ENCODE measurements at places on chromosomes 16 and 17.

- DNase-seq = no peak
Measured at GRCh38 chr17:80696964-80697363, 152.3 kb downstream of the RPTOR start.

DNA sequence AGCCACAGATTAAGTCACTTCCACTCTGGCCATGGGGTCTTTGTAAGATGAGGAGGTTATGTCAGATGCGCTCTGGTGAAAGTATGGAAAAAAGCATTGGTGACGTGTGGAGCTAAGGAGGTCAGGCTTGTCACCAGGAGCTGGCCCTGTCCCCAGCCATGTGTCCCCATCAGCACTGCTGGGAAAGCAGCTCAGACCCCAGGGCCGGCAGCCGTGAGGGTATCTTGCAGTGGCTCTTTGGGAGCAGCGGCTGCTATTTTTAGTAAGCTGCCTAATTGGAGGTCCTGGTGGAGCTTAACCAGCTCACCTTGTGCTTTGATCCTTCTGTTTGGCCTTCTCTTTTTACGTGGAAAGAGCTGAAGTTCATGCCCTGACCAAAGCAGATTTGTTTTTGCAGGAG is 60.9 kb downstream of the MPRIP start:
- DNase-seq = no peak

- DNase-seq = no peak
Measured at GRCh38 chr17:55986817-55987216, 166.5 kb upstream of the ANKFN1 start.

GRCh38 chr16:15769239-15769638 is 87.6 kb downstream of the MYH11 start:
- DNase-seq = no peak

- DNase-seq = peak; percentile 14
Measured at GRCh38 chr16:66278604-66279262, 87.8 kb upstream of the CDH5 start.

GRCh38 chr16:89142474-89143195 is 28.9 kb upstream of the CDH15 start:
- DNase-seq = no peak

DNA sequence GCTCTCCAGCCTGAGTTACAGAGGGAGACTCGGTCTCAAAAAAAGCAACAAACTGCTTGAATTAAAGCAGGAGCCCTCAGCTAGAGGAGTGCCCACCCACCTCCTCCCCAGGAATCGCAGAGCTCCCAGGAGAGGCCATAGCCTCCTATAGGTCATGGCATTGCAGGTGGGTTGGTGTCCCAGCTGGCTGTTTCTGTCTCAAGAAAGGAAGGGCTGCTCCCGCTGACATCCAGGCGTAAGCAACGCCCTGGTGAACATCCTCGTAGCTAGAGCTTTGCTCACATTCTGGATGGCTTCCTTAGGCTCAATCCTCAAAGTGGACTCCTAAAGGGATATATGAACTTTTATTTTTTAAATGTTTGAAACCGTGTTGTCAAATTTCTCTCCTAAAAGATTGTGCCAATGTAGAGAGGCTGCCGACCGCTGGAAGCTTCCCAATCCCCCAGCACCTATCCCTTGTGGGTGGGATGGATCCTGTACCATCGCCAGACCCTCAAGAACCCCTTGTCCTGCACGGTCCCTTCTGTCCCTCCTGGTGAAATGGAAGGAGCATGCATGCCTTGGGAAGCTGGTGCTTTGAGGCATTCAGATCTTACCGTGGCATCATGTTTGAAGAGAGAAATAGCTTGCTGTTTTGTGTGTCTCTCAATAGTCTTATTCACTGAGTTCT is 5.9 kb downstream of the NLRC5 start:
- DNase-seq = no peak

DNA sequence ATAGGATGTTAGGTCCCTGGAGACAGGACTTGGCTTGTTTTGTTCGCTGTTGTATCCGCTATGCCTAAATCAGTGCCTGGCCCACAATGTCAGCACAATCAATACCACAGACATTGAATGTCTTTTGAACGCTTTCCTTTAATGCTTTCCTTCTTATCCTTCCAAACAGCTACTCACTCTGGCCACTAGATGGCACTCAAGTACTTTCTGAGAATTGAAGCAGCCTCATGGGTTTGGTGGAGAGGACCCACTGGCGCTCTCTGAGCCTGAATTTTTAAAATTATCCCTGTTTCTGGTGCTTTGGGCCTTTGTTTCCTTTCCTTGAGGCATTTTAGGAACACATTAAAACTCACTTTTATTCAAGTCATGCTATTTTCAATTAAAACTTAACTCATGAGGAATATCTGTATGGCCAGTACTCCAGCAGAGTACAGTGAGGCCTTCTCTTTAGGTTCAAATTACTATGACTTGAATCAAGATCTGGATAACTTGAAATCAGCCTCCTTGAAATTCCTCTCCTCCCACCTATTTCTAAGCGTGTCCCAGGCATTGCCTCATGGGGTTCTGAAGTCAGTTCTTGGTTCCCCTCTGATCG is 3.2 kb upstream of the NLRP1 start:
- DNase-seq = peak; percentile 44

- no peak for DNase-seq
Measured at GRCh38 chr17:80442764-80443163, 27.8 kb downstream of the ENDOV start.

DNA sequence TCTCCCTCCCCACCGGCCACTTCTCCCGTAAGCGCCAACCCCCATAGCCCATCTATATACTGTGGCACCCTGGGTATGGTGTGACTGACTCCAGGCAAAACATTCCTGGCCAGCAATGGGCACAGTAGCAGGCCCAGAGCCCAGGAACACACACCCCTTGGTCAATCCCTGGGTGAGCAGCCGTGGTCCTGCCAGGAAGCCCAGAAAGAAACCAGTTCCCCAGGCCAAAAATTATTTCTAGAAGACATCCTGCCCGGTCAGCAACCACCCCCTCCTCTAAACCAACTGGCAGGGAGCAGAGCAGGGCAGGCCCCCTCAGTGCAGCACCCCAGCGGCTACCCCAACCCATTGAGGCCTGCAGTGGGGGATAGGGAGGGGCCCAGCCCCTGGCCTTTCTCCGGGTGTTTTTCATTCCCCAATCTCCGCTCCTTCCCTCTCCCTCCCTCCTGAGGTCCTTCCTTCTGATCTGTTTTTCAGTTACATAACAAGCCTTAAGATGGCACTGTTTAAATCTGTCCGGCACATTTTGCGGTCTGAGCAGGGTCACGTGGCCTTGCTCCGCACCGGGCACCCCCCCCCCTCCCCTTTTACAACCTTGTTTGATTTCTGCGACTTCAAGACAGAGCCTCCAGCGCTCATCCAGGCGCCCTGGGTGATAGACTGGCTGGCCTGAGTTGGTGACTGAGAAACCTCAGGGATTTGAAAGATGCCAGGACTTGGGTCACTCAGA is 2.0 kb downstream of the NPTX1 start:
- DNase-seq = peak; percentile 13

DNA sequence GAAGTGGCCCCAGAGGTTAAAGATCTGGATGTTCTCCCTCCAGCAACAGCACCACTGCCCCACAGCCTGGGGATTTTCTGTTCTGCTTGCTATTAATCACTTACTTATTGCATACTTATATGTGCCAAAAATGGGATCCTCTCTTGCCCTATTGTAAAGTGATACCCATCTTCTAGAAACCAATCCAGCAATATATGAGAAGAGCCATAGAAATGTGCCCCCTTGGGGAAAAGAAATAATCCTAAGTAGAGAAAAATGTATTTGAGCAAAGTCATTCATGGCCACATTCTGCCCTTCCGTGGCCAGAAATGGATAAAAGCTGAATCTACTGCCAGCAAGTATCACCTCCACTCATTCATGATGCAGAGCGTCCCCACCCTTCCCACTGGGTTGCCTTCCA is 20.9 kb downstream of the SOST start:
- DNase-seq = no peak

DNA sequence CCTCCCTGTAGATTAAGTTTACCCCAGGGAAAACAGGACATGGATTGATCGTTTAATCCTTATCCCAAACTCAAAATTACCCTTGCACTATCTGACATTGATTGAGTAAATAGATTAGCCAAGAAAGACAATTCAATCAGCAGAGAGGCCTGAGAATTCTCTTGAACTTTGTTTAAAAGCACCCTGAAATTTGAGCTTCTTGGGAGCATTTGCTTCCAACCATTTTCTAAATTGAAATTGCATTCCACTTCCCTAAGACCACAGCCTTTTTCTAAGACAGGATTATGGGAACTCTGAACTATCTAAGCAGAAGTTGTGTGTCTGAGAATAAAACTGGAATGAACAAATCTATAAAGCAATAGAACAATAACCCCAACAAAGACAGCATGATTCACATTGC is 76.6 kb upstream of the TNRC6A start:
- no peak for DNase-seq

DNA sequence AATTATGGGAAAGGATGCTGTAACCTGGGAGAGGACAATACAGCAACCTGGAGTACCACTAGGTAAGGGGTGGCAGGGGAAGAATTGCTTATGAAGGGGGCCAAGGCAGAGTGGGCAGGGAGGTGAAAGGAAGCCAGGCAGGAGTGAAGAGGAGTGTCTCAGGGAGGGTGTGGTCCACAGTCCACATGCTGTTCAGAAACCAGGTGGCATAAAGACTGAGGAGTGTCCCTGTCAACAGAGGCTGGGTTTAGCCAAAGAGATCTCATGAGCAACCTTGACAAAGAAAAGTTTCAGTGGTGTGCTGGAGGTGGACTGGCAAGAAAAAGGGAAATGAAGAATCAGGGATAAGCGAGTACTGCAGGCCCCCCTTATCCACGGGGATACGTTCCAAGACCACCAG is 88.4 kb downstream of the SPACA3 start:
- DNase-seq = no peak

- peak; percentile 82 for DNase-seq
Measured at GRCh38 chr17:36608794-36609497, 7.6 kb downstream of the MRM1 start.

DNA sequence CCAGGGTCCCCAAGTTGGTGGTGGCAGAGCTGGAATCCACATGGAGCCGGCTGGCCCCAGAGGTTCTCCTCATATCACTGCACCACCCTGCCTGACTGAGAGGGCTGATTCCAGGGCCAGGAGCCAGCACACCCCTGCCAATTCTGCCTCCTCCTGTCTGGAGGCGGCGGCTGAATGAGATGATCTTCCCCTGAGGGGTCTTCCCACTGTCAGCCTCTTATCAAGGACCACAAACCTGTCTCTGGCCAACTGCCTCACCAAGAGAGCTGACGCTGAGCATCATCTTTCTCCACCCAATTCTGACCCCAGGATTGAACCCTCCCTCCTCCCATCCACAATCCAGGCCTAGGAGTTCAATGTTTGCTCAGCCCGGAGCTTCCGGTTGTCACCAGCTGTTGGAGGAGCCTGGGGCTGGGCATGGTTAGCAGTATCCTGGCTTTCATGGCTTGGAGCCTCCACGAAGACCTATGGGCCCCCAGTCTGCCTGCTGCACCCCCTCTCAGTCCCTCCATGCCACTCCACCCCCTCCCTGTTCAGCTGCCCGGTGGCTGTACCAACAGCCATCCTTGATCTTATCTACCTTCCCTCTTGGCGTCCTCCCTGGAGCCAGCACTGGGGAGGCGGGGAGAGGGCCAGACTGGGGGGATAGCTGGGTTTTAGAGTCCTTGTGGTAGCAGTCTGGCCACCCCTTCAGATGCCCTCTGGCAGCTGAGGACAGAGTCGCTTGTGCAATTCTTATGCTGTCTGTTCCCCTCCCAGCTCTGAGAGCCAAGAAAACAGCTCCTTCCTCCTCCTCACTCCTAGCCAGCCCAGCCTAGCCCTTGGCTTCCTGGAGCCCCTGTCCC is 25.6 kb downstream of the ABCC3 start:
- DNase-seq = peak; percentile 16

DNA sequence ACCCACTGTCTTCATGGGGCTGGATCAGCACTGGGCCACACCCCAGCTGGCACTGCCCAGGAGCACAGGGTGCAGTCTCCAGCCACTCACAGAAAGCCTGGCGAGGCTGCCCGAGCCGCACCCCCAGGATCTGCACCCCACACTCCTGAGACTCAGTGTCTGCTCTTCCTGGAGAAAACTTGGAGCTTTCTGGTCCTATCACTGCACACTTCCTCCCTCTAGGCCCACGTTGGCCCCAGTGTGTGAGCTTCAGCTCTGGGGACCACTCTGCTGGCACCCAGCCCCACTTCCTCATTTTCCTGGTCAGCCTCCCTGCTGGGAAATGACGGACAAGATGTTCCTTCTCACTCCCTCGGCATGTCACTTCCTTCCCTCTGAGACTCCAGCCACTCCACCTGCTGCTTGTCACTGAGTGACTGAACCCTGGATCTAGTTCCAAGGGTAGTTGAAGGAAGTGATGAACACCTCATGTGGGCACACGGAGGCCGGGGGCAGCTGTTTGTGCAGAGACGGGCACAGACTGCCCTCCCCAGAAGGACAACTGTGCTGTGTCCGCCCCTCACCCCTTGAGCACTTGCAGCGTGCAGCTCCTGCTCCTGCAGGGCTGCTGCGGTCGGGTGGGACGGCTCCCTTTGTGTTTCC is 29.0 kb downstream of the ZC3H18 start:
- no peak for DNase-seq

- peak; percentile 36 for DNase-seq
Measured at GRCh38 chr17:39069114-39069756, 82.2 kb downstream of the PLXDC1 start.
